ENCODE measurements at places on chromosomes 7 and 10.

DNA sequence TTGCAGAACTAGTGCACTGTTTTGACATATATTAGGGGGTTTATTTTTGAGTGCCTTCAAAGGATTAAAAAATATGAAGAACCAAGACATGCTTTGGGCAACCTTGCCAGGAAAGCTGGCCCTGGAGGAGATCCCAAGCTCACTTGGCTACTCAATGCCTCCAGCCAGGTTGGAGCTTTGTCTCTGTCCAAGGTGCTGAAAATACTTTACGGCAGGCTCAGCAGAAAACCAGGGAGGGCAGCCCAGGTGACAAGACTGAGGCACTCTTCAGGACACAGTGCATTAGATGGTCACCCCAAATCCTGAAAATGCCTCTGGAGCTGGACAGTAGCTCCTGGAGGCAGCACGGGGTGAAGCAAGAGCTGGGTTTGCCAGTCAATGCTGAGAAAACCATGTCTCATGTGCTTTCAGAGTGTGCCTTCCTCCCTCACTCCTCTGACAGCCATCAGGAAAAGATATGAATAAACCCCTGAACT lies 5.8 kb upstream of the KCNH2 start:
- DNase-seq: no peak

DNA sequence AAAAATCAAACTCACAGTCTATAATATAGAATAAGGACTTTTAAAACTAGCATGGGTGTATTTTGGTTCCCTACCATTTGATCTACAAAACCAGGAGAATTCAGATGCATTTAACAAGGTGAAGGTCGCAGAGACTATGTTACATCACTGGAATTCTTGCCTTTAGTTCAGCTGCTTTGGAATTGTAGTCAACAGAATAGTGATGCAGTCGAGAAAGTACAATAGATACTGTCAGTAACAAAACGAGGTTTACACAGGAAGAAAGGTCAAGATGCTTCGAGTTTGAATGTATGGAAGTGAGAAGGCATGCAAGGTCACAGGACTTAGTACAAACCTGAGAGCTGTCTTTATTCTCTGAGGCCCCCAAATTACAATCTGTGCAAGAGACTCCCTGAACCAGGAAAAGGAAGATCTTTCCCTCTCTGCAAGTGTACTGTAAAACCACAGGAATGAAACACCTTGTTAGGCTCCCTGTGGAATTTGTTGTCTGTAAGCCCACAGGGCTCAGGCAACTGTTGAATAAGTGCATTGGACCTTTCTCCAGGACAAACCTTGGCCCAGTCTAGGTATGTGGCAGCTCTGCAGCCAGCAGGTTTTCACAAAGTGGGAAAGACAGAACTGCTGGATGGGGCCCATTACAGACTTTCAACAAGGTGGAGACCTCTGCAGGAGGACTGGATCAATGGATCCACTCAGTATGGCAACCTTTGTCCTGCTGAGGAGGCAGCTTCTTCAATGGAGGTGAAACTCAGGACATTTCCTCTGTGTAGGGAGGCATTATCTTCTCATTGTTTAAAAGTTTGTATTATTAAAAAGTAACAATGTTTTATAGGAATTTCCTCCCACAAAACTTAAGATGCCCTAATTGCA lies 101.1 kb upstream of the GSDME start:
- no peak for DNase-seq

DNA sequence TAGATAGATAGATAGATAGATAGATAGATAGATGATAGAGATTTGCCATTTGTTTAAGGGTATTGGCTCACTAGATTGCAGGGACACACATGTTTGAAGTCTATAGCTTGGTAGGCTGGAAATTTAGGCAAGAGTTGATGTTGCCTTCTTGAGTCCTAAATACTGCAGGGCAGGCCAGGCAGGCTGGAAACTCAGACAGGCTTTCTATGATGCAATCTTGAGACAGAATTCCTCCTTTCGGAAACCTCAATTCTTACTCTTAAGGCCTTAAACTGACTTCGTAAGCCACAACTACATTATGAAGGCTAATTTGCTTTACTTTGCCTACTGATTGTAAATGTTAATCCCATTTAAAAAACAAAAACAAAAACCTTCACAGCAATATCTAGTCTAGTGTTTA lies 322.9 kb upstream of the AKR1E2 start:
- no peak for DNase-seq

- DNase-seq: no peak
Observed at GRCh38 chr7:124915242-124915641, 14.4 kb downstream of the POT1 start.

DNA sequence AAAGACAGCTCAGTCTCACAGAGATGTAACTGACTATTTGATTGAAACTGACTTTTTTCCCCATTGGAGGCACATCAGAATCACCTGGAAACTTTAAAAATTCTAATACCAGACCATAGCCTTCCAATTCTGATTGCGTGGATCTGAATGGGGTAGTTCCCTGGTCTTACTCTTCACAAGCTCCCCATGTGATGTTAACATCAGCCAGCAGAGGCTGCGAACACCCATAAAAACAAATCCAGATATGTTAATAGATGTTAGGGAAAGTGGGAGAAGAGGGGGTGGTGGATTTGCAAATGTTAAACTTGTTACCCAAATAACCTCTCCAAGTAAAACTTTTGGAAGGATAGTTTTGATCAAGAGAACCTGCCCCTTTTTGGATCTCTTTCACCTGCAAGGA lies 1133.4 kb downstream of the CNTNAP2 start:
- DNase-seq: no peak

All from fibroblast of mammary gland (primary cell).